ENCODE measurements at places on chromosomes 5 and 9. TPM values are rescaled to one million over a fixed set of nuclear protein-coding genes. Genes with fewer than 3 reads are reported as not detected.

Gene LHX3
- not detected for total RNA-seq

Gene PPIC
- total RNA-seq = 100 TPM

Gene IL3
- total RNA-seq = not detected

Gene RGS7BP
- total RNA-seq = under 0.01 TPM

Gene MED7
- 5.8 TPM for total RNA-seq

Gene C5orf58
- total RNA-seq = not detected

Gene UTP15
- 14.5 TPM for total RNA-seq

Gene PCDHB6
- total RNA-seq = 0.09 TPM
